ENCODE measurements at places on chromosomes 2 and 18.

DNA sequence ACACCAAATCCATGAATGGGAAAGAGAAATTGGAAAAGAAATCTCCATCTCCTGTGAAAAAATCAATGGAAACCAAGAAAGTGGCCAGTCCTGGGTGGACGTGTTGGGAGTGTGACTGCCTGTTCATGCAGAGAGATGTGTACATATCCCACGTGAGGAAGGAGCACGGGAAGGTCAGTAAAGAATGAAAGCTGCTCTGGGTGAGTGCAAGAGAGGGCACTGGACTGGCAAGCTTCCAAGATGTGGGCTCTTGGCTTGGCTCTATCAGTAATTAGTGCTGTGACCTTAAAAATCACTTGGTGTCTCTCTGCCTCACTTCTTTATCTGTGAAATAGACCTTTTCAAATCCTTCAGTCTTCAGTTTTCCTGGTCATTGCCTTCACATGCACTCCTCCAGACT, 89.0 kb downstream of the ZNF532 start:
- DNase-seq = no peak

- DNase-seq = no peak
Measured at GRCh38 chr2:233819884-233820773, 34.2 kb downstream of the HJURP start.

DNA sequence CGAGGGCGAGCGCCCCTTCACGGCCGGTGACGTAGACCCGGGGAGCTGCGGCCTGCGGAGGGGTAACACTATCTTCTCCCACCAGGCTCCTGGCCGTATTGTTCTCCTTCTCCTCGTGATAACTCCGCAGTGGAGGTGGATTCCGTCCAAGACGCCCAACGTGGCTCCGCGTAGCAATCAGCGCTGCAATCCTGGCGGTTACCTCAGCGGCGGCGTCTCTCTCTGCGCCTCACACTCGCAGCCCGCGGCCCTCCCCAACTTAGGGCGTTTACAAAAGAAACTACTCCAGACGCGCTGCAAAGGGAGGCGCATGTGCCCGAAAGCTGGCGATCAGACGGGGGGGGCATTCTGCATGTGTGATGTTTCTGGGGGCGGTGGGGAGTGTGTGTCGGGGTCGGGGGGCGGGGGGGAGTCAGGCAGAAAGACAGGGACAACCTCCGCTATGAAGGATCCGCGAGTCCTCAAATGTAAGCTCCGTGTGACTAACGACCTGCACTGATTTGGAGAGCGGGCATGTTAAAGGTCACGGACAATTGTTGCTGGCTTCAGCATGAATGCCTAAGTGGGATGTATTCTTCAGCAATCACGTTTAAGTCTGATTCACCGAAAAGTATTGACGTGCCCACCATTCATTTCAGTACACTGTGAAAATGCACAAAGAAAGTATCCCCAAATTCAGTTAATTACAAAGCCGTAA, 1.3 kb upstream of the ZNF516 start:
- DNase-seq = no peak

DNA sequence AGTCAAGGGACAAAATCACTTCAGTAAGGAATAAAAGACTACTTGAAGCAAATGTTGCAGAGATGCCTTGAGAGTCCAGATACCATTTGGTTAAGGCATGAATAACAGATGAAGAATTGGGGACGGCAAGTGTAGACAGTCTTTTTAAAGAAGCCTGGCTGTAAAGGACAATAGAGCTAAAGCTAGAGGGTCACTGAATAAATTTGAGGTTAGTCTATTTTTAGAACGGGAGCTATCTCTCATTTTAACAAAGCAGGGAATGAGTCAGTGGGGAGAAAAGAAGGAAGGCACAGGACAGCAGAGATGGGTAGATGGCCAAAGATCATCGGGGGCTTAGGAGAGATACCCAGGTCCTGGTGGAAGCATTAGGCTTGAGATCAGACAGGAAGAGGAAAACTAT, 30.6 kb upstream of the CHN1 start:
- no peak for DNase-seq

DNA sequence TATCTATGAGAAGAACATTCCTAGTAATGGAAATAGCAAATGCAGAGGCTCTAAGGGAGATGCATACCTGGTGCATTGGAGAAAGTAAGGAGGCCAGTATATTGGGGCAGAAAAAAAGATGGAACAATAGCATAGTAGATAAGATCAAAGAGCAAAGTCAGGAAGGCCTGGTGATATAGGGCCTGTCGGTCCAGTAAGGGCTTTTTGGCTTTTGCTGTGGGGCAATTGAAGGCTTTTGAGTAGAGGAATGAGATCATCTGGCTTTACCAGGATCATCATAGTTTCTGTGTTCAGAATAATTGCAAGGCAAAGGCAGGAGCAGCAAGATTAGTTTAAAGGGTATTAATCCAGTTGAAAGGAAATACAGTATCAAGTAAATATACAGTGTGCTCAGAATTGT, 111.8 kb downstream of the EHBP1 start:
- DNase-seq = no peak

DNA sequence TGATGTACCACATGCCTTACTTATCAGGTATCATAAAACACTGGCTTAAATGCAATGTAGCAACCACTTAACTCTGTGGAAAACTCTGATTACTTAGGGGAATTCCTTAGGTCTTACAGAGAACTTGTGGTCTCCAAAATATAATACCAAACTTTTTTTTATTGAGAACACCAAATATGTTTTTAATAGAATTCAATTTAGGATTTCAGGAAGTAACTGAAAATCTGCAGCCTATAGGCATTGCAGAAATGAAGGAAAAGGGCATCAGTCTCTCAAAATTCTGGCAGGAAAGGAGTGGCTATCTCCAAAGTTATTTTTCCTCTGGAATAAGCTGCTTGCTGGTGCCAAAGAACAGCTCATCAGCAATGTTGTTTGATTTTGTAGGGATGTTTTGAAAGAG, 105.3 kb upstream of the UGP2 start:
- DNase-seq = no peak

- no peak for DNase-seq
Measured at GRCh38 chr2:44912660-44913059, 28.8 kb upstream of the SIX3 start.

DNA sequence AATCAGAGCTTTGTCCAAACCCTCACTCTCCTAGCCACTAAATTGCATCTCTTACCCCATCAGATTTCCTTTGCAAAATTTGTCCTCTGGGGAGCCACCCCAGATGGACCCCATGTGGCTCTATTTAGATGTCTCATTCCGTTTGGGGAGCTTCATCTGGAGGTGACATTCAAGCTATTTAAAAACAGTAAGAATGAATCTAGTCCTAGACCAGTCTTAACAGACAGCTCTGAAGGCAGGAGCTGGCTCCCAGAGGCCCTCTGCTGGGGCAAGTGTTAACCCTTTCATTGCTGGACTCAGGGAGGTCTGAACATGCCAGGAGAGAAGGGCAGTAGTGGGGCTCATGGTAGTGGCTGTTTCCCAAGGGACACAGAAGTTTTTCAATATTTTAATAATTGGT, 59.2 kb downstream of the RPL37A start:
- no peak for DNase-seq

- no peak for DNase-seq
Measured at GRCh38 chr2:195730912-195731311, 73.9 kb downstream of the SLC39A10 start.

GRCh38 chr2:144501118-144501517, 18.8 kb downstream of the ZEB2 start:
- no peak for DNase-seq

- no peak for DNase-seq
Measured at GRCh38 chr2:133596701-133597393, 28.6 kb upstream of the NCKAP5 start.

DNA sequence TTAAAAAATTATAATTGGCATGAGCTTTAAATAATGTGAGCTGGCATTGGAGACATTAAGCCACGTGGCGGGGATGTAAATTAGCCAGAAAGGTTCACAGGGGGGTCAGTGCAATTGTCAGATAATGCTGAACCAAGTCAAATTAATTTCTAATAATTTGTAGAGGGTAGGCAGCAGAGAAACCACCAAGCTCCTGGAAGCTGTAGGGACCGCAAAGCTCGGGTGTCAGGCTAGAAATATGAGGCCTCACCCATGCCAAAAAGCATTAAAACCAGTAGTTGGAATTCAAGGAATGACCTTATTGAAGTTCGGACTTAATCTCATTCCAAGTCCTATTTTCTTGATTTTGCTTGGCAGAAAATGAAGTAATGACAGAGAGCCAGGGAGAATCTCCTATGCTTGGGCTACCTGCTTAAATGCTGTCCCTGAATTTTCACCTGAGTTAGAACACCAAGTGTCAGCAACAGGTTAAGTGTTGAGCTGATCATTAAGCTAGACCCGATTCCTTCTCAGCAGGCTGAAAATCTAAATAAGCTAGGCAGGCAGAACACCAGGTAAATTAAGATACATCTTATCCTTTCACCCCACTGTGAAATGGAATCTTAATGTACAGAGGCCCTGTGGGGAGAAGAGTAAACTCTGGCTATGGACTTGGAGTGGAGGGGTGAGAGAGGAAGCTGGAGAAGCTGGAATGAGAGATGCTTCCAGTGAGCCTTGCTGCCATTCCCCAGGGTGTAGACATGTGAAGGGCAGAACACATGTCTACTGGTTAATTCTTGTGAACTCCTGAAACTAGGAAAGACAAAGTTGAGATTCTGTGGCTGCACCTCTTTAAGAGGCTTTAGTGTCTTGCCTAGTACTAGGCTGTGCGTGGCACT, 520.0 kb downstream of the SLC4A3 start:
- DNase-seq = no peak

- DNase-seq = no peak
Measured at GRCh38 chr2:112706170-112706664, 14.6 kb upstream of the NT5DC4 start.

- DNase-seq = no peak
Measured at GRCh38 chr2:171655586-171655985, 31.7 kb upstream of the DYNC1I2 start.

DNA sequence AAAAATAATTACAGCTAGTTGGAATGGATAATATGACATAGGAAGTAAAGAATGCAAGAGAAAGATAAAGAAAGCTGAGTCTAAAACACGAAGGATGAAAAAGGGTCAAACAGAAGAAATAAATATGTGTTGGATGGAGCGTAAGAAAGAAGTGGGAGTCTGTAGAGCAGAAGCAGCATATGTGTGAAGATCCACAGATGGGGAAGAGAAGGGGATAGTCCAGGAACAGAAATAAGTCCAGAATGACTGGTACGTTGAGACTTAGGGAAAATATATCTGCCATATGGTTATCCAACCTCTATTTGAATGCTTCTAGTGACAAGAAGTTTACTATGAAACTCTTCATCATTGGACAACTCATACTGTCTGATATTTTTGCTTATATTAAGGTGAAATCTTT, 18.0 kb downstream of the ABCA12 start:
- DNase-seq = no peak

- no peak for DNase-seq
Measured at GRCh38 chr2:102634831-102635241, 15.5 kb downstream of the SLC9A2 start.

DNA sequence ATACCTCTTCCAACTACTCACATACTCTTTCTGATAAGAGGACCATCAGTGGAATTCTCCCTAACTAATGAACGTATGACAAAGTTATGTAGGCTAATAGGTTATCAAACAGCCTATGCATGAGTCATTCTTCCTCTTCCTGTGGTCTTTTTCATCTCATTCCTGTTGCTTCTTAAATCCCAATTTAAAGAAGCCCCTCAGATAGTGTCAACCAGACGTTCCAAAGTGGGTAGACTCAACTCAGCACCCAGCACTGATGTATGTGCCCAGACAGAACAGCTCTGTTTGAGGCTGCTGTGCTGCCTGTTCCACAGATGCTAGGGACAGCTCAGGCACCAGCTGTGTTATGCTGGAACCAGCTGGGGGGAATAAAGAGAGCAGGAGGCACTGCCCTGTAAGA, 52.6 kb downstream of the CXCR4 start:
- DNase-seq = no peak

GRCh38 chr18:9017905-9018227, 84.6 kb upstream of the NDUFV2 start:
- DNase-seq = no peak

DNA sequence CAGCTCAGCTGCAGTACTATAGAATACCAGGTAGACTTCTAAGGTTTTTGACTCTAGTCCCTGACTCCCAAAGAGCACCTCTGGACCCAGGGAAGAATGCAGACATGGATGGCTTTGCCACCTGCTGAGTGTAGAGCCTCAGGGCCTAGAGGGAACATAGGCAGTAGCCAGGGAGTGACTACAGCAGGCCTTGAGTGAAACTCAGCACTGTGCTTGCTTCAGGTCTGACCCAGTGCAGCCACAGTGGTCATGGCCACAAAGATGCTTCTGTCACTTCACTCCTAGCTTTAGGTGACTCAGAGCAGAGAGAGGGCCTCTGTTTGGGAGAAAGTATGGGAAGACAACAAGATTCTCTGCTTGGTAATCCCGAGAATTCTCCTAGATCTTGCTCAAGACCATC, 162.2 kb upstream of the ITGA4 start:
- no peak for DNase-seq

- no peak for DNase-seq
Measured at GRCh38 chr18:57190026-57190425, 43.1 kb downstream of the BOD1L2 start.

DNA sequence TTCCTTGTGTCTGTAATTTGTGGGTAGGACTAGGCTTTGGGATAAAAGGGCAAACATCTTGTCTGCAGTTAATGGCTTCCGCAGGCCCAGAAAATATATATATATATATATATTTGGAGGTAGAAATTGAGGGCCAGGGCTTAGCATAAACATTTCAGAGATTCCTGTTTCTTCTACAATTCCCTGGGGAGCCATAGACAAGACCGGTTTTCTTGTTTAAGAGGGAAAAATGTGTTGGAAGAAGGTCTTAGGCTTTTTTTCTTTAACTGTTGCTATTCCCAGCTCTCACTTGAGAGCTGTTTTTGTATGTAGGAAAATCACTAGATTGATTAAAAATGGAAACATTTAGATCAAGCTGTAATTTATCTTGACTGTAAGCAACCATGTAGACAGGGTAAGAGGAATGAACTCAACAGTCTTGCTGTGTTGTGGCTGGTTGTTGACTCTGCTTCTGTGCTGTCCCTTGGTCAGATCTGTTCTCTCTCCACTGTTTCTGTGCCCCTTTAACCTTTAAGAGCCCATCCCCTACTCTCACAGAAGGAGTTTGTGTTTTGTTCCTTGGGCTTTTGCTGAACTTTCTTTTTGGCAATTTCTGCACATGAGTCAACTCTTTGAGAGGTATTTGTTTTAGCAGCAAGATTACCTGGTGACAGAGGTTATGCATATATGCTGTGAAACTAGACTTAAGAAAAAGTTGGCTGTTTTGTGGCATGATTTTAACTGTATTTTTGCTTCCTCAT, 58.3 kb downstream of the EFEMP1 start:
- no peak for DNase-seq

DNA sequence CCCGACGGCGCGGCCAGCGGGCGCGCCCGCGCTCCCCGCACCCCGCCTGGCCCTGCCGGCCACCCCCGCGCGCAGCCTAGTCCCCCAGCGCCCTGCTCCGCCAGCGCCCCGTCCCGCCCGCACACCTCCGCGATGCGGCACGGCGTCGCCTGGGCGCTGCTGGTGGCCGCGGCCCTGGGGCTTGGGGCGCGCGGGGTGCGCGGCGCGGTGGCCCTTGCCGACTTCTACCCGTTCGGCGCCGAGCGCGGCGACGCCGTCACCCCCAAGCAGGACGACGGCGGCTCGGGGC, 232 bp downstream of the SNED1 start:
- DNase-seq = no peak

- no peak for DNase-seq
Measured at GRCh38 chr2:220445429-220446105, 818.1 kb downstream of the SLC4A3 start.

- DNase-seq = no peak
Measured at GRCh38 chr2:18856765-18857164, 267.4 kb upstream of the NT5C1B start.

- no peak for DNase-seq
Measured at GRCh38 chr2:196166876-196167275, 4.5 kb downstream of the STK17B start.
